Chondrocyte (in vitro differentiated cells): ENCODE measurements at places on chromosomes 11 and 22.

DNA sequence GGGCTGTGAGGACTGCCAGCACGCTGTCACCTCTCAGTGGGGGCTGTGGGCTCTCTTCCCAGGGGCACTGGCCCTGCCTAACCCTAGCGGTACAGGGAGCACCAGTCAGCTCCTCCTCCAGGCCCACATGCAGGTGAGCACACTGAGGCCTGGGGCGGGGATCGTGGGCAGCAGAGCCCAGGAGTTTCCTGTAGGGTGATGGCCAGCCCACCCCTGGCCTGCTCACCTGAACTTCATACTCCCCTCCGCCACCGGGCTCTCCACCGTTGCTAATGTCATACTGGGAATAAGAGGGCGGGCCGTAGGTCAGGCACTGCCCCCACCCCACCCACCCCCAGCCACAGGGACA is 10.0 kb upstream of the TREH start:
- no peak for DNase-seq
- H3K4me3 ChIP-seq: no peak overlapping the region
- H3K27ac ChIP-seq: no peak overlapping the region
- no peaks in the 10 kb centered on the region for H3K36me3 ChIP-seq
- H3K27me3 ChIP-seq: no peaks in the 10 kb centered on the region

DNA sequence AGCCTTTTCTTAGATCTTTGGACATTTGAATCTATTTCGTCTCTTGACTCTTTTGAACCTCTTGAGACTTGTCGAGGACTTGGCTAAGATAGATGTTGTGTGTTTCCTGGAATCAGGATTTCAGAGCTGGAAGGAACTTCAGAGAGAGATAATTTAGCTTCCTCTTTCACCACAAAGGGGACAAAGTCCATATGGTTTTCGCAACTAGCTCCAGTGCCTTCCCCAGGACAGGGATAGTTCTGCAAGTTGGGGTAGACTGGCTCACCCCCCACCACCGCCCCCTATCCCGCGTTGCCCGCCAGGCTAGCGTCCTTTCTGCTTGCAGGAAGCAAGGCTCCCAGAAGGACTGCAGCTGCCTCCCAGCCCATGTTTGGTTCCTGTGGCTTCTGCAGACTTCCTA is 75.7 kb upstream of the MYO18B start:
- DNase-seq: no peak
- H3K4me3 ChIP-seq: no peak overlapping the region
- H3K27ac ChIP-seq: no peak overlapping the region
- no peaks in the 10 kb centered on the region for H3K36me3 ChIP-seq
- H3K4me1 ChIP-seq: no peaks in the 10 kb centered on the region
- H3K27me3 ChIP-seq: no peaks in the 10 kb centered on the region

- DNase-seq: no peak
- peaks cover 15% of the 10 kb centered on the region for H3K27me3 ChIP-seq
- peaks cover 7% of the 10 kb centered on the region for H3K4me1 ChIP-seq
- H3K36me3 ChIP-seq: no peaks in the 10 kb centered on the region
- H3K4me3 ChIP-seq: no peak overlapping the region
- no peak overlapping the region for H3K27ac ChIP-seq
Observed at GRCh38 chr11:131773626-131774025, 403.2 kb downstream of the NTM start.

GRCh38 chr11:103619480-103619879 is 417.0 kb upstream of the DDI1 start:
- no peak overlapping the region for H3K27ac ChIP-seq
- no peaks in the 10 kb centered on the region for H3K4me1 ChIP-seq
- no peak for DNase-seq
- H3K4me3 ChIP-seq: no peak overlapping the region
- peaks cover under 1% of the 10 kb centered on the region for H3K27me3 ChIP-seq

DNA sequence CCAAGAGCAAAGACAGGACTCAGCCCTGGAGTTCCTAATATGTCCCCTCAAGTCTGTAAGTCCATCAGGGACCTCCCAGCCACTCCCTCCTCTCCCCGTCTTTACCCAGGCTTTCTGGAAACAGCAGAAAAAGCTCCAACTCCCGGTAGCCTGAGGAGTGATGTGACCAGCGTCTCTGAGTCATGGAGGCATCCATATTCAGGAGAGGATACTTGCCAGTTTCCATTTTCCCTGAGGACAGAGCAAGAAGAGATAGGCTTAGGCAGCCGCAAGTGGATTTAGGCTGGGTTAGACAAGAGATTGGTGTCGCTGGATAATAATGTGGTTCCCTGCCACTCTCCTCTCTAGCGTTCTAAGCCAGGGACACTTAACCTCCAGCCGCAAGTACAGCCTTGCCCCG is 206.6 kb downstream of the GRIK4 start:
- DNase-seq: no peak
- no peak overlapping the region for H3K4me3 ChIP-seq
- H3K27me3 ChIP-seq: peaks cover 32% of the 10 kb centered on the region

DNA sequence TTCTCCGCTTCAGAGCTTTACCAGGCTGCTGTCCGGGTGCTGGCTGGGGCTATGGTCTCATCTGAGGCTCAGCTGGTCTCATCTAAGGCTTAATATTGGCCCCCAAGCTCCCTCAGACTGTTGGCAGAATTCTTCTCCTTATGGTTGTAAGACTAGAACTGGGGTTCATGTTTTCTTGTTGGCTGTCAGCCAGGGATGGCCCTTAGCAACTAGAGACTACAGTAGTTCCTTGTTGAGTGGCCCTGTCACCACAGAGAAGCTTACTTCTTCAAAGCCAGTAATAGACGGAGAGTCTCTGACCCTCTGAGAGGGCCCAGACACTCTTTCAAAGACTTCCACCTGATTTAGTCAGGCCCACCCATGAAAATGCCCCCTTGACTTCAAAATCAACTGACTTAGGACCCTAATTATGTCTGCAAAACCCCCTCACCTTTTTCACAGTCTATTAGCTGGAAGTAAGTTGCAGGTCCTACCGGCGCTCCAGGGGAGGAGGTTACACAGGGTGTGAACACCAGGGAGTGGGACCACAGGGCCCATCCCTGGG is 24.2 kb upstream of the TREH start:
- H3K36me3 ChIP-seq: no peaks in the 10 kb centered on the region

DNA sequence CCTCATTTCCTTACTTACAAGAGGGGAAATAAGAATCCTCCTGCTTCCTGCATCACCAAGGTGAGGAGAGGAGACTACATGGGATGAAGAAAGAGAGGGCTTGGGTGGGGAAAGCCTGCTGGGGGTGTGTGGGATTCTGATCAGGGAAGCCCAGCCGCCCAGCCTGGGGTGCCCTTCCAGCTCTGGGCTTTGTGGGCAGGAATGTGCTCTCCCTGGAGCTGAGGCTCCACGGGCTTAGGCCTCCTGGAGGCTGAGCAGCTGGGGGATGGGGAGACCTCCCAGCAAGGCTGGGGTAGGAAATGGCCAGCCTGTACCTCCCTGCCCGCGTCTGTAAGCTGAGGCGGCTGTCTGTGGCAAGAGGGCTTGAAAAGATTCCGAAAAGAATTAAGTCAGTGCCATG is 206.1 kb downstream of the GRIK4 start:
- H3K36me3 ChIP-seq: no peaks in the 10 kb centered on the region
- no peak overlapping the region for H3K27ac ChIP-seq
- H3K4me1 ChIP-seq: peaks cover 2% of the 10 kb centered on the region
- peaks cover 34% of the 10 kb centered on the region for H3K27me3 ChIP-seq

- no peak for DNase-seq
- no peaks in the 10 kb centered on the region for H3K27me3 ChIP-seq
- H3K4me3 ChIP-seq: peak overlapping the region; percentile 43
- peaks cover 82% of the 10 kb centered on the region for H3K4me1 ChIP-seq
- no peaks in the 10 kb centered on the region for H3K36me3 ChIP-seq
Observed at GRCh38 chr22:24289114-24289513, 18.5 kb downstream of the SPECC1L start.
